ENCODE measurements at places on chromosomes 11 and 22. TPM values are rescaled to one million over a fixed set of nuclear protein-coding genes. Genes with fewer than 3 reads are reported as not detected.

DNA sequence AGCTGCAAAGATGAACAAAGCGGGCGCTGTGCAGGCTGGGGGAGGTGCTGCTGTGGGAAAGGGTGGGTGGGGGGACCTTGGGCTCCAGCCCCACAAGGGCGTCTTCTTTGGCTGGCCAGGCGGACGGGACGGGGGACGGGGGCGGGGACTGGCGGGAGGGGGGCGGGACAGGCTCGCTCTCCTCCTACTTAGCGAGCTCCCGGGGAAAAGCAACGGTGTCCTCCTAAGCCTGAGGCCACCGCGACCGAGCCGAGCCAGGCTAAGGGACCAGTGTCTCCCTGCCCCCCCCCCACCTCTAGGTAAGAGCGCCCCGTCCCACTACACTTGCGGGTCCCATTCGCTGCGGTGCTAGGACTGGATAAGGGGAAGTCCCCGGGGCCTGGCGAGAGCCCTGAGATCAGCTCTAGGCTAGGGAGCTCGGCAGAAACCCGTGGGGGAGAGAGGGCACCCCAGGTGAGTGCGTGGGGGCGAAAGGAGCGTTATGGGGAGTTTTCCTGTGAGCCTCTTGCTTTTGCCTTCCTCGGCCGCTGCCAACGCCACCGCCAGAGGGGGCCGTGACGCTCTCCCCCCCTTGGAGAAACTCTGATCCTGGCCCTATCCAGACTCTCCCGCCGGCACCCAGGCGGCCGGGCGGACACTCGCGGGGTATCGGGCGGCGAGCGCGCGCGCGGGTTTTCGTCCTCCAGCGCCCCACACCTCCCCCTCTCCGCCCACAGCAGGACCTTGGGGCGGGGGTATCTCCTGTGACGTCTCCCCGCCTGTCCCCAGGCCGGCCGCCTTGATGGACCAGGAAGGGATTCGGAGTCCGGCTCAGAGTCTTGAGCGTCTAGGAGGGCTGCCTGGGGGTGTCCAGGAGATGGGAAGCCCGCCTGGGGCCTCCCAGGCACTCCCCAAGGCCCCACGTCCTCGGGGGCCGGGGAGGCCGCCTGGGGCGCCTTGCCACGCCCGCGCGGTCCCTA lies at the start of gene PHLDB1:
Gene PHLDB1 (plus strand): TSS at position 215 of the 959 bp plus-strand sequence. CDS start 6,222 bp downstream, outside the sequence.
- peak within 1 kb of the TSS; percentile 65 for H3K27ac ChIP-seq
- DNase-seq = peak; percentile 69
- H3K4me3 ChIP-seq = peak within 1 kb of the TSS; percentile 58
- H3K27me3 ChIP-seq = no peaks in the 10 kb centered on the region
- H3K4me1 ChIP-seq = peaks cover 41% of the 10 kb centered on the region
- peaks cover 3% of the 10 kb centered on the region for H3K36me3 ChIP-seq

GRCh38 chr11:77381729-77382665 lies 80.5 kb upstream of the GDPD4 start:
- no peaks in the 10 kb centered on the region for H3K4me1 ChIP-seq
- H3K27me3 ChIP-seq = no peaks in the 10 kb centered on the region
- no peaks in the 10 kb centered on the region for H3K36me3 ChIP-seq
- H3K4me3 ChIP-seq = no peak overlapping the region

DNA sequence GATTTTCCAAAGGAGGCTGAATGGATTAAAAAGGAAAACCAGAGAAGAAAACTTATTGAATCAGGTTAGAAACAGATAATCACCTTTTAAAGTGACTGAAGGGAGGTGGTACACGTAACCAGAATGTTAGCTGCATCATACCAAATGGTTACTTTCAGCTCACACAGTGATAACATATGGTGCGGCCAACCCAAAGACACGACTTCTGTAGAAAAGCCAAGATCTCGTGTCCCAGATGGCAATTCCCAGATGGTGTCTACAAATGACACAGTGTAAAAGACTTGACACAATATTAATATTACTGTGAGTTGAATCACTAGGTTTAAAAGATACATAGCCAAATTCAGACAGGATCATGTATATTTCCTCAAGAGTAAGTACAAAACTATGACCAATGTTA lies 5.2 kb downstream of the PPP2R1B start:
- no peak overlapping the region for H3K4me3 ChIP-seq
- peaks cover 70% of the 10 kb centered on the region for H3K36me3 ChIP-seq
- H3K27me3 ChIP-seq = no peaks in the 10 kb centered on the region
- no peak for DNase-seq

DNA sequence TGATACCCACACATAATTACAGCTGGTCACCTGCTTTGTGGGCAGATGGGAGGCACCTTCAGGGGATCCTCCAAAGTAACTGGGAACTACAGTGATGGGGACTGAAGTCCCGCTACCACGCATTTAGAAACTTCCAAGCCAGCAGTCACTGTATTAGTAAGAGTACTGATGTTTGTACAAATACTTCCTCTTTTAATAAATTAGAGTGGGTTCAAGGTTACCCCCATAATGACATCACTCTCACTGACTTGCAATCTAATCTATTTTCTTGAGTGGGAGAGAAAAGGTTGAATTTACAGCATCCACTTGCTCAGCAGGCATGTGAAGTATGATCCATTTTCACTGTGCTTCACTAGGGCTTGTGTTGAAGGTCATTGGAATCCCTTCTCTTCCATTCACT lies 72.1 kb upstream of the TIMP3 start:
- H3K4me1 ChIP-seq = no peaks in the 10 kb centered on the region
- no peak overlapping the region for H3K4me3 ChIP-seq
- no peak overlapping the region for H3K27ac ChIP-seq
- H3K27me3 ChIP-seq = no peaks in the 10 kb centered on the region

DNA sequence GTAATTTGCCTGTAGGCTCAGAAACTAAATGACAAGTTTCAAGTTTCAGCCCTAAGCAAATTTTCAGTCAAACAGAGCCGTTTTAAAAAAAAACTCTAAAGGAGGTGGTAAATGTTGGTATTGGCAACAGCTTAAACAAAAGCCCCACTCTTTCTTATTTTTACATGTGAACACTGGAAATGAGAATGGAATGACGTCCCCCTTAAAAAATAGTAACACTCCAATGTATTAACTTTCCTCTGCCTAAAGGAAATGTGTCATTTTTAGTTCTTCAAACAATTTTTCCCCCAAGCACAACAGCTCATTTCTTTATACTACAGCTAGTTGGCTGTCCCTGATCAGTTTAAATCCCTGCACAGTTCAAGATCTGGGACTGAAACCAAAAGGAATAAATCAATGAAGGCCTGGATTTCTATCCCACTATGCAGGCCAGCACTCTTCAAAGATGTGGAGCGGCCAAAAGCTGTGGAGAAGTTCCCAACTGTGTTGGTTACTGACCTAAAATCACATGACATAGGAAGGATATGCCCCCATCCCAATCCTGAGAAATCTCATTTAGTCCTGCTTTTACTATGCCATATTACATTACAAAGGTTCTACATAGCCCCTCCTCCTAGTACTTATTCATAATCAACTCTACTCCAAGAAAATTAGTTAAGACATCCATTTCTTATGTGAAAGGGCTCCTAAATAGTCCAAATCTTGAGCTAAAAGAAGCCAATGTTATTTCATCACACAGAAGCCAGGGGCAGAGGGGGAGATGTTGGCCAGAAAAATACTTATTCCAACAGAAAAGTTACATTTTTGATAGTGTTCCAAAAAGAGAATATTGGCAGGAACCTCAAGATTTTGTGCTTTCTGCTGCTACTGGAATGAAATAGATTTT lies 95.9 kb downstream of the CADM1 start:
- H3K27ac ChIP-seq = no peak overlapping the region
- no peaks in the 10 kb centered on the region for H3K4me1 ChIP-seq

DNA sequence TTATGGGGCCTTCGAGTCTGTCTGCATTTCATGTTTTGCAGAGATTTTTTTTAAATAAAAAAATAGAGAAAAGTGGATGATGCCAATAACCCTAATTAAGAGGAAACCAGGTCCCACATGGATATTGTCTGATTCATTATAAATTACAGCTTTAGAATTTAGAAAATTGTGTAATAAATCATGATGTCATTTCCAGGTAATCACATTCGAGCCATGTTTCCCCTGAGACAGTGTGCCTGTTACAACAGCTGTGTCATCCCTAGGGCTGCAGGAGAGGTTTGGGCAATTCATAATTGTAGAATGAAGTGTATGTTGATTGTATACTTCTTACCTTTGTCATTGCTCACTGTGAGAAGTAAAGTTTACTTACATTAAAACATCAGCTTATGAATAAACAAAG lies 38.3 kb downstream of the NCAM1 start:
- H3K4me1 ChIP-seq = no peaks in the 10 kb centered on the region
- H3K27me3 ChIP-seq = no peaks in the 10 kb centered on the region
- no peaks in the 10 kb centered on the region for H3K36me3 ChIP-seq

- H3K27ac ChIP-seq = no peak overlapping the region
- DNase-seq = no peak
- no peaks in the 10 kb centered on the region for H3K4me1 ChIP-seq
- no peak overlapping the region for H3K4me3 ChIP-seq
- no peaks in the 10 kb centered on the region for H3K36me3 ChIP-seq
Measured at GRCh38 chr11:1077417-1078119, 2.9 kb downstream of the MUC2 start.

- no peaks in the 10 kb centered on the region for H3K4me1 ChIP-seq
- peaks cover 24% of the 10 kb centered on the region for H3K27me3 ChIP-seq
Measured at GRCh38 chr22:26372890-26373289, 56.2 kb upstream of the ASPHD2 start.

- no peaks in the 10 kb centered on the region for H3K36me3 ChIP-seq
- no peak for DNase-seq
Measured at GRCh38 chr11:11748706-11749365, 92.9 kb upstream of the USP47 start.

GRCh38 chr11:68040101-68040956 lies 1.5 kb downstream of the TCIRG1 start:
- H3K27me3 ChIP-seq = no peaks in the 10 kb centered on the region
- peaks cover 26% of the 10 kb centered on the region for H3K4me1 ChIP-seq

- peaks cover 6% of the 10 kb centered on the region for H3K27me3 ChIP-seq
- no peaks in the 10 kb centered on the region for H3K4me1 ChIP-seq
- no peaks in the 10 kb centered on the region for H3K36me3 ChIP-seq
- H3K4me3 ChIP-seq = no peak overlapping the region
Measured at GRCh38 chr11:60964801-60965200, 6.7 kb upstream of the CD6 start.

DNA sequence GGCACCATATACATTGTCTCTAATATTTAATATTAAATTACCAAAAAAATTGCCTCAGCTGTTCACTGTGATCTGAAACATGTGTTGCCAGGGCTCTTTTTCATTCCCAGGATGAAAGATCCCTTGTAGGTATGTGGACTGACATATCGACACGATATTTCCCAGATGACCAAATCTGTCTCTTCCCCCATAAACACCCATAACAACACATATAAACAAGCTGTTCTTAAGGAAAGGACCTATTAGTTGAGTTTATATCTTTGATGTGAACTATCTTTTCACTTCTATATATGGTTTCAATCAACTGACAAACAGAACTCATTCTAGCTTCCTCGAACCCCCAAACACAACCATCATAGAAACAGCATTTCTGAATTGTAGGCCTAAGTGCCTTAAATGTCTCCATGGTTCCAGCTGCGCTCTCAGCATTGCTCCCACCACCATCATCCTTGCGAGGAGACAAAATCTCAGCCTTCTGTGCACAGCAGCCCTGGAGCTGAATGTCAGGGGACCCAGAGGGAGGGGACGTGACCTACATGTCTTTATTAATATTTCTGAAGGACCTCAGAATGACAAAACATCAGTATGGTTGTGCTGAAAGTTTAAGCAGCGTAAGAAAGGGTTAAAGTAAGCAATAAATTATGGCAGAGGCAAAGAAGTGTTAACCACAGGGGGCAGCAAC lies 67.0 kb downstream of the ETS1 start:
- no peak overlapping the region for H3K27ac ChIP-seq
- H3K36me3 ChIP-seq = no peaks in the 10 kb centered on the region
- no peak overlapping the region for H3K4me3 ChIP-seq
- DNase-seq = no peak
- peaks cover 92% of the 10 kb centered on the region for H3K27me3 ChIP-seq
- no peaks in the 10 kb centered on the region for H3K4me1 ChIP-seq

- DNase-seq = peak; percentile 76
- H3K4me1 ChIP-seq = peaks cover 60% of the 10 kb centered on the region
- no peaks in the 10 kb centered on the region for H3K36me3 ChIP-seq
- H3K27ac ChIP-seq = no peak overlapping the region
- no peaks in the 10 kb centered on the region for H3K27me3 ChIP-seq
Measured at GRCh38 chr11:112613051-112613972, 347.9 kb upstream of the NCAM1 start.

GRCh38 chr11:107750313-107750712 lies 38.5 kb upstream of the SLN start:
- H3K36me3 ChIP-seq = no peaks in the 10 kb centered on the region
- peaks cover 3% of the 10 kb centered on the region for H3K27me3 ChIP-seq
- no peaks in the 10 kb centered on the region for H3K4me1 ChIP-seq

- no peaks in the 10 kb centered on the region for H3K36me3 ChIP-seq
- H3K4me3 ChIP-seq = no peak overlapping the region
- H3K4me1 ChIP-seq = peaks cover 10% of the 10 kb centered on the region
- DNase-seq = peak; percentile 37
- no peaks in the 10 kb centered on the region for H3K27me3 ChIP-seq
Measured at GRCh38 chr11:72369743-72370142, 64.6 kb downstream of the CLPB start.

DNA sequence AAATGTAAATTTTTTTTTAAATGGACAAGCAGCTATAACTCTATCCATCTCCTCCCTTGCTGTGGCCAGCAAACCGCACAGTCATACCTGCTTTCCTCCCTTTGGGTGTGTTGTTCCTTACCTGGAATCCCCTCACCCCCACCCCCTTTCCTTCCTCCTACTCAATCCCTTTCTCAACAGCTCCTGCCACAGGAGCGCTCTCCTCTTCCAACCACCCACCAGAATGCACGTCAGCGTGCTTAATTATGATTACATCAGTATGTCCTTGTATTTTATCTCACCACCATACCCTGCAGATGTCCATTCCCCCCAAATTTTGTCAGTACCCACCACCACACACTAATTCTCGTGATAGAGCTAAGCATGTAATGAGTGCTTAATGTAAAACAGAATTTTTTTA lies 60.9 kb upstream of the LMO2 start:
- H3K27ac ChIP-seq = peak overlapping the region; percentile 52
- no peaks in the 10 kb centered on the region for H3K36me3 ChIP-seq
- peaks cover 25% of the 10 kb centered on the region for H3K4me1 ChIP-seq
- H3K27me3 ChIP-seq = no peaks in the 10 kb centered on the region
- H3K4me3 ChIP-seq = no peak overlapping the region
- DNase-seq = peak; percentile 72

DNA sequence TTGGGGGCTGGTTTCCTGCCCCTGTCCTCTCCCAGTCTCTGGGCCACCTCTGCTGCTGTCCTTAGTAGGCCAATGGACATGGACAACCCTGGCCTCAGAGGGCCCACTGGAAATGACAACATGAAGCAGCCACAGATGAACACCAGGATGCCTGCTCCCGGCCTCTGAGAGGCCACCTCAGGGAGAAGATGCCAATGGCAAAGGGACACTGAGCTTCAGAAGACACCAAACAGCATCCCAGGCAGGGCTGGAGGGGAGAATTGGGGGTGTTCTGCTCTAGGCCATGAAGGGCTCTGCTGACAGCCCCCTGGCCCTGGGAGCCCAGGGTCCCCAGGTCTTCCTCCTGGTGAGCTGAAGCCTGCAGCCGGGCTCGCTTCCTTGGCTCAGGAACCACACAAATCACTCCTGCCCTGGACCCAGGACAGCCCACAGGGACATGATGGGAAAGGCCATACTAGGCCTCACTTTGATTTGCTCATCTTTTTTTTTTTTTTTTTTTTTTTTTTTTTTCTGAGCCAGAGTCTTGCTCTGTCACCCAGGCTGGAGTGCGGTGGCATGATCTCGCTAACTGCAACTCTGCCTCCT lies 45.3 kb downstream of the TPBGL start:
- H3K27me3 ChIP-seq = no peaks in the 10 kb centered on the region
- H3K4me3 ChIP-seq = no peak overlapping the region
- no peak for DNase-seq
- H3K4me1 ChIP-seq = no peaks in the 10 kb centered on the region

Gene KCNQ1
- total RNA-seq = not detected

Gene PSMD13
- total RNA-seq = 199 TPM

Gene CLCF1
- 0.69 TPM for total RNA-seq

Gene DDX25
- 0.39 TPM for total RNA-seq

Gene CELSR1
- 2.3 TPM for total RNA-seq

Gene TMEM191C
- total RNA-seq = 1.7 TPM

Gene UBQLNL
- not detected for total RNA-seq

Gene RIMBP3C
- 1.9 TPM for total RNA-seq

Gene NUP98
- total RNA-seq = 82.4 TPM
